ENCODE measurements at places on chromosomes 7 and 10.

GRCh38 chr10:122696687-122697086 lies 3.0 kb downstream of the C10orf120 start:
- DNase-seq, result no peak

GRCh38 chr7:157460721-157461120 lies 123.9 kb downstream of the DNAJB6 start:
- no peak for DNase-seq

DNA sequence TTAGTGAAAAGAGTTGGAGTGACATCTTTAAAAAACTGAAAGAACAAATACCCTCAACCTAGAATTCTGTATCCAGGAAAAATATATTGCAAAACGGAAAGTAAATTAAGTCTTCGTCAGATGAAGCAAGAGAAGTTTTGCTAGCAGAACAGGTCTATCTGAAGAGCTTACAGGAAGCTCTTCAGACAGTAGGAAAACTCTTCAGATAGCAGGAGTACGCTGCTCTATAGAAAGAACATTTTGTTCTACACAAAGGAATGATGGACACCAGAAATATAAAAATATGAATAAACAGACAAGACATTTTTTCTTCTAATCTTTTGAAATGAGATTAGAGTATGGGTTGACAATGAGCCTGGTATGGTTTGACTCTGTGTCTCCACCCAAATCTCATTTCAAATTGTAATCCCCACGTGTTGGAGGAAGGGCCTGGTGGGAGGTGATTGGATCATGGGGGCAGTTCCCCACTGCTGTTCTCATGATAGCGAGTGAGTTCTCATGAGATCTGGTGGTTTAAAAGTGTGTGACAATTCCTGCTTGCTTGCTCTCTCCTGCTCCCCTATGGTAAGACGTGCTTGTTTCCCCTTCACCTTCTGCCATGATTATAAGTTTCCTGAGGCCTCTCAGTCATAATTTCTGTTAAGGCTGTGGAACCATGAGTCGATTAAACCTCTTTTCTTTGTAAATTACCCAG lies 567.3 kb downstream of the AUTS2 start:
- no peak for DNase-seq

GRCh38 chr10:60615541-60615940 lies 162.7 kb upstream of the CDK1 start:
- no peak for DNase-seq

GRCh38 chr10:95782318-95782717 lies 26.4 kb downstream of the ENTPD1 start:
- no peak for DNase-seq

GRCh38 chr7:33776788-33777187 lies 128.6 kb upstream of the BMPER start:
- no peak for DNase-seq

DNA sequence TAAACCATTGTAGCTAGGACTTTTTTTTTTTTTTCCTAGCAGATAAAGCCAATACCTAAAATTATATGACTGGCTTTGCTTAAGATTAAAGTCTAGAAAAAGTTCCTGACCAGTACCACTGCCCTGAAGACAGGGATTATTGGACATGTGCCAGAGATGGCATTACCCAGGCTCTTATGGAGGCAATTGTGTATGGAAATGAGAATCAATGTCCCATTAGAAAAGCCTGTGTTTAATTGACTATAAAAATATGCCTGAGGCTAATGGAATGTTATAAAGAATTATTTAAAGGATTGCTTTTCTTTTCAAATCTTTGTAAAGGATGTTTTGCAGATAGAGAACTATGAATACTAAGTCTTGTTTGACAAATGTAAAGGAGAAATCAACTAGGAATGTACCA lies 196.7 kb downstream of the ANK3 start:
- DNase-seq, result no peak

- DNase-seq, result no peak
Observed at GRCh38 chr7:92678291-92678920, 88.2 kb upstream of the FAM133B start.

Data from stimulated activated CD4-positive, alpha-beta T cell treated with anti-CD3 and anti-CD28 coated beads, Interleukin-4, amount 100 ng/mL, for 48 hours (primary cell).